ENCODE measurements at places on chromosomes 2 and 18. TPM values are rescaled to one million over a fixed set of nuclear protein-coding genes. Genes with fewer than 3 reads are reported as not detected.
A peak's percentile ranks its signal among the peaks of the same experiment; 100 is the strongest.

Gene GLB1L
- total RNA-seq: 3.7 TPM

Gene OSBPL6
- total RNA-seq: 11.8 TPM

Gene NTSR2
- total RNA-seq: not detected

Gene CRYGD
- not detected for total RNA-seq

Gene SLC14A1
- not detected for total RNA-seq

Gene RAX
- total RNA-seq: not detected

Gene IL1A
- total RNA-seq: 53.5 TPM

Gene MOGAT1
- total RNA-seq: not detected

- no peak for DNase-seq
Measured at GRCh38 chr2:126888046-126888445, 10.6 kb upstream of the TEX51 start.

- DNase-seq: peak; percentile 49
Measured at GRCh38 chr2:189412330-189412953, 28.8 kb upstream of the WDR75 start.

DNA sequence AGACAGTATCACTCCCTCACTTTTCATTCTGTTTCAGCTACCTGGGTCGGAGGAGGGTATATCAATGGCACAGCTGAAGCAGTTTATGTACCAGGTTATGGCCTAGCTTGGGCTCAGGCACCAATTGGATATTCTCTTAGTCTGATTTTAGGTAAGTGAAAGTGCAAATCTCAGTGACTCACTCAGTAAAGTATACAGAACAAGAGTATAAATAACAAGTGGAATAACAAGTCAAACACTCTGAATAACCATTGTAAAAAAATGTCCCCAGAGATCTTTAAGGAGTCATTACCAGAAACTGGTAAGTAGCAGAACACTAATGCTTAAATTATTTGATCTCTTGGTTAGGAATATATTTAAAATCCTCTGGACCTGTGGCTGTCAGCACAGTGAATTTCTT is 5.7 kb downstream of the SLC5A7 start:
- peak; percentile 55 for DNase-seq

GRCh38 chr2:148027822-148028221 is 6.9 kb downstream of the MBD5 start:
- DNase-seq: peak; percentile 25

GRCh38 chr2:47033102-47033880 is 117.7 kb upstream of the MCFD2 start:
- no peak for DNase-seq

- DNase-seq: no peak
Measured at GRCh38 chr2:219671279-219671678, 43.8 kb downstream of the SLC4A3 start.

DNA sequence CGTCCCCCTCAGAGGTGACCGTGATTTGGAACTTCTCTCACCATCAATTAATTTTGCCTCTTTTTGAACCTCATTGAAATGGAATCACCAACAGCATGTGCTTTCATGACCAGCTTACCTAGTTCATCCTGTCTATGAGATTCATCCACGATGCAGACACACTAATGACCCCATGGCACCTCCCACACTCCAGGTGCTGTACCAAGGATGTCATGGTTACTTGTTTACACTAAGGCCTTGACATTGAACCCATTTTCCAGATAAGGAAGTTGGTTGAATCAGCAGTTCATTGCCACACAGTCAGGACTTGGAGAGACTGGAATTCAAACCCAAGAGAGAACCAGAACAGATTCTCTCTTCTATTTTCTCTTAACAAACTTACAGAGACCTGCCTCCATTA is 139.0 kb downstream of the ZFP36L2 start:
- DNase-seq: no peak

GRCh38 chr18:36130883-36131653 is 1.4 kb downstream of the ELP2 start:
- no peak for DNase-seq

DNA sequence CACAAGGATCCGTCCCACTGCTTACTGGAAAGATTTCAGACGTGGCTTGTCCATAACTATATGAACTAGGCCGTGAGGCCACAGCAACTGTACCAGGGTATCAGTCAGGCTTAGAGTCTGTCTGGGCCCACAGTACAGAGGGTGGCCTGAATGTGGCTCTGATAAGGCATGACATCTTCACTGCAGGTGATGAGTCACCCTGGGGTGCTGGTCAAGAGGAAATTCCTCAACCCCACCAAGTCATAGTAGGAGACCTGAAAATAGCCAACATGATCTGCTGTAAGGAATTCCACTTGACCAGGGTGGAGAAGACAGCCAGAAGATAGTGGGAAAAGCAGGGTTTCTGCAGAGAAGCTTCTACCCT is 107.7 kb downstream of the INHBB start:
- DNase-seq: no peak

DNA sequence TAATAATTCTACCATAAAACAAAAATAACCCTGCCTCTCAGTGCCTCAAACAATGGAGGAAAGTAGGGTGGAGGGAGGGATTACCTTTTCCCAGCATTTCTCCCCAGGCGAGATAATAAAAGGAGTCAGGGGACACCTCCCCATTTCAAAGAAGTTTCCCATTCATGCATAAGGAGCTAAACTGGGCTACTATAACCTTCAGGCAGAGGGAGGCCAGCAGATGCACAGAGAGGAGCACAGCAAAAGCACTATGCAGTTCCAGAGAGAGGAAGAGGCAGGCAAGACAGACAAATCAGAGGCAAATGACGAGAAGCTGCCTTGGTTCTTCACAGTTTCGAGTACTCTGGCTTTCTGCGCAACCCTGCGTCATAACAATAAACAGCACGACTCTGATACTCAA is 17.4 kb downstream of the CFAP210 start:
- no peak for DNase-seq

GRCh38 chr2:181679544-181679979 is 755 bp downstream of the NEUROD1 start:
- no peak for DNase-seq

DNA sequence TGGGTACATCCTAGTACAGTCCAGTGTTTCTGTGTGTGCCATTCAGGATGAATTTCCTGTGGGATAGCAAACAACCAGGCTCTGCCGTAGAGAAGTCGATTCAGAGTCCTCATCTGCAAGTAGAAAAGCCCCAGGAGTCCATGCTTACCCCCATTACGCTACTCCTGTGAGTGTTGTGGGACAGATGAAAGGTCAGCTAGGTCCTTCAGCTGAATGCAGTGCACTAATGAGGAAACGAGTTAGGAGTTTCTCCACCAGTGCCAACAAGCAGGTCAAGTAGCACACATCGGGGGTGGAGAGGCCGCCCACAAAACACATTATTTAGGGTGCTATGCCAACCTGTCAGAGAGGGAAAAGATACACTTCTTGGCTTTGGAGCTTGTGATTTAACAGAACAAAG is 2.5 kb upstream of the GPR39 start:
- DNase-seq: no peak

- peak; percentile 65 for DNase-seq
Measured at GRCh38 chr2:151053661-151053990, 208.0 kb downstream of the RBM43 start.

DNA sequence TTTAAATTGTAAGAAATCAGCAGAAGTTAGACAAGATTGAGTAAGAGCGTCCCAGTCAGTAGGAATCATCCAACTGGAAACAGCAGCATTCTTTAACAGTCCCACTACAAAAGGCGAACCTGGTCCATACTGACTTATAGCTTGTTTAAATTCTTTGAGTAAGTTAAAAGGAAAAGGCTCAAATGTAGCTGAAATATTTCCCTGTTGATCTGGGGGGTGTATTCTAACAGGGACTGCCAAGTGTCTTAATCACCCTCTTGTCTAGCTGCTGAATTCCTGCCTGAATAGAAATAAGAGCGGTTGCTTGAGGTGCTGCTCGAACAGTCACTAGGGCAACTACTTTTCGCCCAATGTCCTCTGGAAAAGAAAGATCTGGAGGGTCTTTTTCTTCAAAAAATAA is 56.4 kb upstream of the FMNL2 start:
- DNase-seq: no peak

GRCh38 chr2:170843656-170844055 is 27.0 kb downstream of the GAD1 start:
- DNase-seq: peak; percentile 64

GRCh38 chr2:68765739-68766375 is 31.2 kb downstream of the ARHGAP25 start:
- DNase-seq: peak; percentile 64

DNA sequence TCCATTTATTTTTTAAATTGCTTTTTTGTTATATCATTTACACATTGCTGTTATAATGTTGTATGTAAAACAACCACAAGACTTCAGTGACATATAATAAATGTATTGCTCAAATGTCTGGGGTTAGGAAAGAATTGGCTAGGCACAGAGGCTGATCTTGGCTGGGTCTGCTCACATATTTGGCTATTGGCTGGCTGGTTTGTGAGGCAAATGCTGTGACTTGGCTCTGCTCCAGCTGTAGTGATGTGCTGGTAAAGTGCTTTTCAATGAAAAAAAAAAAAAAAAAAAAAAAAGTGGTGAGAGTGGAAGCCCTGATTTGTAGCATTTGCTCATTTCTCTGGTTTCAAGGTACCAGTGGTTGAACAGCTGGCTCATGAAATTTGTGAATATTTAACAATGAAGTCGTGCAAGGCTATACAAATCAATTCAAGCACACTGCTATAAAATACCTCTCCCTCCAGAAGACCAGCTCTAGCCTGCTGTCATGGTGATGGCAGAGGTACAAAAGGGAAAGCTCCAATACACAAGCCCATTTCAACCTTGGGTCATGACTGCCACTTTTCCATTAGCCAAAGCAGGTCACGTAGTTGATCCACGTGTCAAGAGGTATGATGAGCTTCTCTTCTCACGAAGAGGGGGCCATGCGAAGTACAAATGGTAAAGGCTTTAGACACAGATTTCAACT is 43.7 kb upstream of the RIT2 start:
- DNase-seq: no peak

DNA sequence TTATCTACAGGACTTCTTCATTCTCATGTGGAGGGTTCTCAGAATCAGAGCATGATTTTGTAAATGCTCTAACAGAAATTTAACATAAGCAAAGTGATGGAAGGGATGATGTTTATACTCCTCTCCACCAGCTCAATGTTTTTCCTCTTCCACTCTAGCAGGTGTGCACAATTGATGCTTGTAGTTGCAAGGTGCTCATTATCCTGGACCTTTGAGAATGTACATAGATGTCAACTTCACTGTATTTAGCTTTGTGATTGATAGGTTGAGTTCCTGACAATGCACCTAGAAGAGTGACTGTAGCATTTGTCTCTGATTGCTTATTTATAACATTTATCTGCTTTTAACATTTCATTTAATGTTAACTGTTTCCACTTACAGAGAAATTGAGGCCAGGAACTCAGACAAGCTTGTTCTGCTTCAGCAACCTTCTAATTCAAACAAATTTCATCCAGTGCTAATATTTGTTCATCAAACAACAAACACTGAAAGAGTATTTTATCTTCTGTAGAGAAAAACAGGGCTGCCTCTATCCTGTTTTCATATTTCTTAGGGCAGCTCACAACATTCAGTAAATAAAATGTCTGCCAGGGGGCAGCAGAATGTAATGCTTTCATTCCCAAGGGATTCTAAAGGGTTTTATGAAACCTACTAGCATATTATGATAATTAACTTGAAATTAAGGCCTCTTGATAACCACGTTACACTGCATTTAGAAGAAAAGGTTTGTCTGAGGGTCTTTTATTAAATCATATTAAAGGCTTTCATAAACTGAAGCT is 127.9 kb upstream of the NOL4 start:
- DNase-seq: no peak
